ENCODE measurements at places on chromosomes 2 and 18.

DNA sequence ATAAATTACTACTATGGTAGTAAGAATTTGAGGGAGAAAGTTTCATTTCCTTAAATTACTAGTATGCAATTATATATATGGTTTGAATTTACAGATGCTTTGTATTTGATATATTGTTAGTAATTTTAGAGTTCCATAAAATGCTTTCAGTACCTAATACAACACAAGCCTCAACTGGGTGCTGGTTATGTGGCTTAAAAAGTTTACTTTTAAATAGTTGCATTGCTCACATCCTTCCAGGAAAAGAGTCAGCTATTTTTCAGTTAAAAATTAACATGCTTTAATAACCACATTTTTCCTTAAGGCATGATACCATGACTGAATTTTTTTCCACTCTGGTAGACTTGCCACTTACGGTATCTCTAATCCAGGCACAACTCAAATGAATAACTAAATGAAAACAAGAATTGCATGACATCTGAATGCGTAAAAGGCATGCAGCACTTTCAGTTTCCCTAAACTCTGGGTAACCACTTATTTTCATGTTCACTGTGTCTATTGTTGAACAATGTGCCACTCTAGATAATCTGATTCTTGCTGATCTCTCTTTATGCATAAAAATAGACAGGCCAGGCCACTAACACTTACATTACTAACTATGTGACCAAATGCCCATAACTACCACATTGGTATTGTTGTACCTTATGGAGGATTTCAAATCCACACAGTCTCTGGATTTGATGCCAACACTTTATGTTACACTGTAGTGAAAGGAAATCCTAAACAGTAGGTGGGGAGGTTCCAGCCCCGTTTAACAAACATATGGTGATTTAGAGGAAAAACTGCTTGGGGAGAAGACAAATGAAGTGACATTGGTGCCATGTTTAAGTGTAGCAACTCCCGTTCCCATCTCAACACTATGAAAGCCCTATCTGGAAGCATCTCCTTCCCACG, 35.5 kb upstream of the SLC35F5 start:
- DNase-seq, result no peak

DNA sequence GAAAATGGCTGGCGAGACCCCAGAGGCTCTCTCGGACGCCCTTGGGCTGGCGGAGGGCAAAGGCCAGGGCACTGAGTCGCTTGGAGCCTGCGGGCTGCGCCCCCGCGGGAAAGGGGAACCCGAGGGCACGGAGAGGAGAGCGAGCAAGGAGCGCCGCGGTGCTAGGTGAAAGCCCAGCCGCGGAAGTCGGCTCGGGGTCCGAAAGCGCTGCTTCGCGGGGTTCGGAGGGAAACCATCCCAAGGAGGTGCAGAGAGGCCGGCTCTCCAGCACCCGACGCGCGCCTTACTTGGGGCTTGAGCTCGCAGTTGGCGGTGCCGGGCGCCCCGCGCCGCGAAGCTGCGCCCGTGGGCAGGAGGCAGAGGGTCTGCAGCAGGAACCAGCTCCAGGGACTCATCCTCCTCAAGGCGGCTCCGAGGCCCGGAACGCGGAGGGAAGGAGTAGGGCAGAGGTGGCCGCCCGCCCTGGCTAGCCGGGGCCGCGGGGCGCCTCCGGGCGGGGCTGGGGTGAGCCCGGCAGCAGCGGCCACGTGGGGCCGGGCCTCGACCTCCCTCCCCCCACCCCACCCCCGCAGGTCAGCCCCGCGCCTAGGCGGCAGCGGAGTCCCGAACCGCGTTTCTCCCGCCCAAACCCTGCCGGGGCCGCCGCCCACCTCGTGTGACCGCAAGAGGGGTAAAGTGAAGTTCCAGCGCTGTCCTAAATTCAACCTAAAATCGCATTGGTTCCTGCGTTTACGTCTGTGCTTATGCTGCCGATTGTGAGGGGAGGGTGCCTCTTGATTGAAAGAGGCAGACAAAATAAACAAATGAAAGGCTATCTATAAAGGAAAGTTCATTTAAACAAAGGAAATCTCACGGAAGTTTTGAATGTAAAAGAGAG, at the start of gene TRABD2A:
Gene TRABD2A, minus strand, starts transcription at position 440 of the 877 bp plus-strand sequence. Its CDS starts 45 bp downstream, at position 395.
- no peak for DNase-seq

- DNase-seq, result peak; percentile 59
These were observed 863 bp upstream of the SIX2 start for GRCh38 chr2:45009928-45010701.

- no peak for DNase-seq
These were observed 473.5 kb upstream of the MYT1L start for GRCh38 chr2:2804528-2804927.

GRCh38 chr18:13513021-13513420, 213.3 kb downstream of the FAM210A start:
- no peak for DNase-seq

- DNase-seq, result no peak
These were observed 17.5 kb downstream of the STAT1 start for GRCh38 chr2:190996338-190996946.

GRCh38 chr2:105329197-105329554, 359 bp downstream of the TGFBRAP1 start:
- no peak for DNase-seq

DNA sequence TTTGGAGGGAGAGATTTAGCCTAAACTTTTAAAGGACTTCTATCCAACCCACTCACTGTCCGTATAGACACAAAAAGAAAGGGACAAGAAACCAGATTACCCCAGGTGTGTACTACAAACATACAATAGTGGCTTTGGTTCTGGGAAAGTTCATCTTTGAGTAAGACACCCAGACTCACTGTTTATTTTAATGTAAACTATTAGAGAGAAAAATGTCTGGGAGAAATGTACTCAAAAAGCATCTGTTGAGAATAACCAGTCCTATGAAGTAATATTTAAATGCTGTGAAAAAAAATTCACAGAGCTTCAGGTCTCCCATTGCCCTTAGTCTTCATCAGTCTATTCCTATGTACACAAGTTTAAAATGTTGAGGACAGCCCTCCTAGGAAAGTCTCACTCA, 107.5 kb downstream of the SLC8A1 start:
- no peak for DNase-seq

DNA sequence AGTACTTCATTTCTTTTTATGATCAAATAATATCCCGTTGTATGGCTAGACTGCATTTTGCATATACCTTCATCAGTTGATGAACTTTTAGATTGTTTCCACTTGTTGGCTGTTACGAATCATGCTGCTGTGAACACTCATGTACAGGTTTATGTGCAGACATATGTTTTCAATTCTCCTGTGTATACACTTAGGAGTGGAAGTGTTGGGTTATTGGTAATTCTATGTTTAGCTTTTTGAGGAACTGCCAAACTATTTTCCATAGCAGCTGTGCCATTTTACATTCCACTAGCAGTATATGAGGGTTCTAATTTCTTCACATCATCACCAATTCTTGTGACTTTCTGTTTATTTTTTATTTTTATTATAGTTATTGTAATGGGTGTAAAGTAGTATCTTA, 32.1 kb upstream of the LCLAT1 start:
- no peak for DNase-seq

DNA sequence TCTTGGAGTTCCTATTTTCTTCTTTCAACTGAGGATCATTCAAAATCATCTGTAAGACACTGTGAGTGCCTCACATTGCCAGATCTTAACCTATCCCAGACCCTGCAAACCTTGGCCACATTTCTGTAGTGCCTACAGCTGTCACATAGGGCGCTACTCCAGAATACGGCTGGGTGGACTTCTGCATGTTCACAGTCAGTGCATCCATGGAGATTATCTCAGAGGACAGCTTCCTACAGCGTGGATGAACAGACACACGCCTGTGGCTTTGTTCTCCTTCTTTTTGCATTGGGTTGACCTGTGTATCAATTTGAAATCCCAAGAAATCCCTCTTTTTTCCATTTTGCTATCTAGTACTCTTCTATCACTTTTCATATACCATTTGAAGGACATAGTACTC, 1.9 kb upstream of the KLHL29 start:
- no peak for DNase-seq

DNA sequence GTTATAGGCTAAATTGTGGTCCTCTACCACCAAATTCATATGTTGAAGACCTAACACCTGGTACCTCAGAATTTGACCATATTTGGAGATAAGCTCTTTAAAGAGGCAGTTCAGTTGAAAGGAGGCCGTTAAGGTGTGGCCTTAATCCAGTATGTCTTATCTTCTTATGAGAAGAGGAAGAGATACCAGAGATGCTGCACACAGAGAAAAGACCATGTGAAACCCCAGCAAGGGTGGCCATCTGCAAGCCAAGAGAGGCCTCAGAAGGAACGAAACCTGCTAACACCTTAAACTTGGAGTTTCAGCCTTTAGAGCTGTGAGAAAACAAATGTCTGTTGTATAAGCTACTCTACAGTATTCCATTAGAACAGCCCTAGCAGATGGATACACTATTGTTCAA, 528.1 kb upstream of the DCC start:
- no peak for DNase-seq

GRCh38 chr2:19332503-19332902, 25.9 kb downstream of the OSR1 start:
- DNase-seq, result no peak

DNA sequence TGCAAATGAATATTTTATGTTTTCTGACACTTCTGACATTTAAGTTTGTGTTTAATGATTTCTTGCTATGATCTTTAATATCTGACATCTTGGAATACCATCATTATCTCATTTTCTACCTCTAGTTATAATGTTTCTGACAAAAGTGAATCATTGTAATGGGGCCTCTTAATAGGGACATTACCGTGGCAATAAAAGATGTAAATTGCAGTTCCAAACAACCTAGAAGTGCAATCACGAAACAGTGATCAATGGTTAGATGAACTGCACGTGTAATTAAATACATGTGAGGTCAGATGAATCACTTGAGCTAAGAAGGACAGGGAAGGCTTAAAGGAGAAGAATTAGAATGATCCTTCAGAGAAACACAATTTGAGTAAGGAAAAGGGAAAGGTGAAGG, 1078.3 kb downstream of the DPP10 start:
- no peak for DNase-seq

DNA sequence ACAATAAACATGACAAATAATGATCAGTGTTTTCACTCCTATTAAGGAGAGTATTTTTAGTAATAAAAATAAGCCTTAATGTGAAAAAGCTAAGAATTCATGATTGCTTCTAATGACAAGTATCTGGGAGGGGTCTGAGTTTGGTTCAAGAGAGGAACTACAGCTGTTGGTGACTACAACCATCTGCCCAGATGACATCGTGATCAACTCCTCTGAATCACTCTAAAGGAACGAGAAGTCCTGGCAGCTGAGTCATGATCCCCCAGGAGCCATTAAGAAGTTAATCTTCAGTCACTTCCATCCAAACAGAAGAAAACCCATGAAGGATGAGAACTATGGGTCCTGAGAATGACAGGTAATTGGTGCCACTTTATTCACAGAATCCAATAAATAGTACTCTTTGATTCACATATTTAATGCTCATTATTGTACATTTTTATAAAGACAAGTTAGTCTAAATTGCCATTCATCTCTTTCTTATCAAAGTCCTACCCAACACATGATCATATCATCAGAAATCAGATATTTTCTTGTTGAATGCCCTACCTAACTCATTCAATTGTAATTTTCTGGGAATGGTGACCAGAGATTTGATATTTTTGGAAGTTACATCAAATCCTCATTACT, 6.8 kb downstream of the TFPI start:
- peak; percentile 59 for DNase-seq

- DNase-seq, result no peak
These were observed 74.2 kb upstream of the TFCP2L1 start for GRCh38 chr2:121359170-121359569.

GRCh38 chr2:106201661-106202060, 7.6 kb upstream of the UXS1 start:
- no peak for DNase-seq

GRCh38 chr2:179856205-179856604, 5.2 kb downstream of the ZNF385B start:
- DNase-seq, result no peak

DNA sequence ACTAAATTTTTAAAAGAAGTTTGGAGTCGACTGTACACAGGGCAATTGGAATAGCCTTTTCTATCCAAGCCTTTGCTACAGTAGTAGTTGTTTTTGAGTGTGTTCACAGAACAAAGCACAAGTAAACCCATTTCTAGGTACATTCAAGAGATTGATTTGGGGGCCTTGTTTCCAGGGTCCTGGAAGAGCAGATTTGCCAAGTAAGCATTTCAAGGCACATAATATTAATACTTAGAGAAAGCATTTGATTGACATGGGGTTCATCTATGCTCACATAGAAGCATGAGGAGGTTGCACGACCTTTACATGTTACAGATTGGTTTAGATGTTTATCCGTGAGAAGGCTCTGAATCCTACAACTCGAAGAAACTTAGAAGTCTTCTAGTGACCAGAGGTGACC, 324.1 kb downstream of the MYCN start:
- no peak for DNase-seq

DNA sequence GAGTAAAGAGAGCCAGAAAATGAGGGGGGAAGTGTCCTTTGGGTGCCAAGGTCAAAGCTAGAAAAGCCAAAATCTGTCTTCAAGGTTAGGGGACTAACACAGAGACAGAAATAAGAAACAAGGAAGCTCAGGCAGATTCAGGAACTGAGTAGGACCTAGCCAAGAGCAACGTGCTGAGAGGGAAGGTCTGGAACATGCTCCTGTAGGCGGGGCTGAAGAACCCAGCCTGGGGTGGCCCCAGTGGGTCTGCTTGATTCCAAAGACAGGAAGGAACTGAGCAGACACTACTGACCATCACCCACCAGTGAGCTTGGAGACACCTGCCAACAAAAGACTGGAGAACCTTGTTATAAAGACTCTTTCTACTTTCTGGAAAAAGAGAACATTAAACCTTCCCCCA, 105.1 kb downstream of the SP3 start:
- DNase-seq, result no peak

- DNase-seq, result no peak
These were observed 99.5 kb upstream of the EPB41L3 start for GRCh38 chr18:5643288-5643687.

GRCh38 chr18:70582981-70583380, 294.1 kb downstream of the SOCS6 start:
- no peak for DNase-seq

GRCh38 chr18:11149441-11150270, at the start of gene PIEZO2:
Gene PIEZO2 (minus strand): TSS chr18:11149569. CDS start chr18:11148588, 981 bp downstream.
- DNase-seq, result peak; percentile 82

- no peak for DNase-seq
These were observed 508.2 kb downstream of the TNS1 start for GRCh38 chr2:217494557-217494956.

DNA sequence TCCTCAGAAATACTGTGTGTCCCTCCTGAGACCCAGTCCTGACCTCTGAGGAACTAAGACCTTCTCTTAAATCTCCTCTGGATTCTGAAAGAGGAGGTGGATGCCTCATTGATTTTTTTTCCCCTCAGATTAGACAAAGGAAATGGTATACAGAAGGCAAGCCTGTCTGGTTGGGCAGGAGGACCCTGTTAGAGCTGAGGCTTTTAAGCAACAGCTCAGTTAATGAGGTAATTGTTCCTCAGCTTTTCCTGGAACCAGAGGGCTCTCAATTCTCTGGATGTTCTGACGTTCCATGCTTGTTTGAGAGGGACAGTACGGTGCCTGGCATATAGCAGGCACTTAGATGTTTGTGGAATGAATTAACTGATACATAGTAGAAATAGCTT, 61.7 kb upstream of the MCFD2 start:
- DNase-seq, result no peak

- DNase-seq, result no peak
These were observed 21.7 kb downstream of the IGFBP5 start for GRCh38 chr2:216673609-216674008.

GRCh38 chr2:54928719-54929118, 121.5 kb downstream of the RTN4 start:
- DNase-seq, result no peak

GRCh38 chr2:173869244-173870229, 95.6 kb downstream of the SP3 start:
- no peak for DNase-seq

- DNase-seq, result peak; percentile 84
These were observed at the start of the genes ATG4B and THAP4 for GRCh38 chr2:241637018-241637794. Gene ATG4B (plus strand): TSS chr2:241637693. CDS start chr2:241637715, 22 bp downstream. Gene THAP4 (minus strand): TSS chr2:241637158. CDS start chr2:241637017, 141 bp downstream.

All from NCI-H226 (cell line).